ENCODE measurements at places on chromosomes 6 and 20. TPM values are rescaled to one million over a fixed set of nuclear protein-coding genes. Genes with fewer than 3 reads are reported as not detected.

The ABCF1 gene
- 100 TPM for polyA plus RNA-seq

The MYT1 gene
- polyA plus RNA-seq, result 46.0 TPM

The HTR1E gene
- 1.1 TPM for polyA plus RNA-seq

The LCA5 gene
- 7.2 TPM for polyA plus RNA-seq

The PTGIS gene
- 0.63 TPM for polyA plus RNA-seq

The DZANK1 gene
- 2.5 TPM for polyA plus RNA-seq

The CEP250 gene
- 49.7 TPM for polyA plus RNA-seq

The SERPINB6 gene
- polyA plus RNA-seq, result 50.6 TPM

The HSPA12B gene
- 2.7 TPM for polyA plus RNA-seq

The TUBB2A gene
- polyA plus RNA-seq, result 610 TPM

The PPP1R14C gene
- polyA plus RNA-seq, result 1.8 TPM

The LINC00237 gene
- 1.3 TPM for polyA plus RNA-seq

The PGC gene
- polyA plus RNA-seq, result not detected

The SLCO4A1 gene
- polyA plus RNA-seq, result 18.2 TPM

The ENPP5 gene
- polyA plus RNA-seq, result 3.1 TPM

The RSPH3 gene
- polyA plus RNA-seq, result 7.4 TPM

The LGSN gene
- 5.6 TPM for polyA plus RNA-seq

The EFCAB8 gene
- 0.25 TPM for polyA plus RNA-seq

The FAM217A gene
- polyA plus RNA-seq, result not detected

The DACT2 gene
- polyA plus RNA-seq, result 4.6 TPM

The KHDC1 gene
- 16.1 TPM for polyA plus RNA-seq

The ATP6V1G2 gene
- 122 TPM for polyA plus RNA-seq

The BTBD3 gene
- 59.5 TPM for polyA plus RNA-seq

The ADGRG6 gene
- polyA plus RNA-seq, result 0.42 TPM

The SYNDIG1 gene
- 19.3 TPM for polyA plus RNA-seq

The TUBB2B gene
- polyA plus RNA-seq, result 1,989 TPM

The LIN28B gene
- not detected for polyA plus RNA-seq

The SYNJ2 gene
- 17.9 TPM for polyA plus RNA-seq

The FAM209B gene
- not detected for polyA plus RNA-seq

All from brain (organoid and tissue), 16 donors.